NCI-H526 (cell line): ENCODE measurements at places on chromosomes 13 and 19.

GRCh38 chr19:49637821-49638738, 1.9 kb downstream of the RRAS start:
- peak; percentile 42 for DNase-seq

GRCh38 chr13:93746589-93746988, 520.0 kb downstream of the GPC6 start:
- DNase-seq, result no peak

DNA sequence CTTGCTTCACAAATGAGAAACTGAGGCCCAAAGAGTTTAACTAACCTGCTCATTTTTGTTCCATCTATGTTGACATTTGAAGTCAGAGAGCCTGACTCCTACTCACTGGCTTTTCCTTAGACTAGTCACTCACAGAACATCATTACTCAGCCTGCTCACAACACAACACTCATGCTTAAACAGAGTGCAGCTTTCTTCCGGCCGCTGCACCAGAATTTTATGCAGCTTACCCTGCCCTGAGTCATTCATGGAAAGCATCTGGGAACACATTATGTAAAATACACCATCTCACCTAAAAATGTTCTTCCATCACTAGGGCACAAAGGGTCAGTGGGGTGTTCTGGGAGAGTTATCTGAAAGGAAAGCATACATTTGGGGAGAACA, 303.4 kb downstream of the SPRY2 start:
- no peak for DNase-seq

- no peak for DNase-seq
Measured at GRCh38 chr19:2042485-2043250, 8.4 kb downstream of the MKNK2 start.

GRCh38 chr13:72403396-72404010, 323.9 kb downstream of the MZT1 start:
- DNase-seq, result no peak

- DNase-seq, result no peak
Measured at GRCh38 chr19:19777692-19778091, 43.9 kb downstream of the ZNF506 start.

DNA sequence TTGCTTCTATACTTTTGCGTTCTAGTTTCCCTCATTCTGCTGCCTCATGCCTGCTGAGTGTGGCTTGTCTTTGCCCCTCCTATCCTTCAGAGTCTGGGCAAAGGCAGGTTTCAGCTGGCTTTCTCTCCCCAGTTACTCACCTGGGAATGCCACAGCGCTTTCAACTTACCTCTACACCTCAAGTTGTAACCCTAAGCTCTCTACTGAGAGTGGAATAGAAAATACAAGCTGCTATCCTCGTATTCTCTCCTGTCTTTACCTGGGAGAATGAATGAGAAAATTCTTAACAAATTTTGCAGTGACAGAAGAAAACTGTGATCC, 316.3 kb upstream of the KLF12 start:
- DNase-seq, result peak; percentile 80

- no peak for DNase-seq
Measured at GRCh38 chr13:110746438-110746837, 32.9 kb downstream of the ING1 start.

- no peak for DNase-seq
Measured at GRCh38 chr19:6739390-6739882, at the start of gene TRIP10. TRIP10 (plus strand) TSS chr19:6739680; CDS start chr19:6739762, 82 bp downstream.

DNA sequence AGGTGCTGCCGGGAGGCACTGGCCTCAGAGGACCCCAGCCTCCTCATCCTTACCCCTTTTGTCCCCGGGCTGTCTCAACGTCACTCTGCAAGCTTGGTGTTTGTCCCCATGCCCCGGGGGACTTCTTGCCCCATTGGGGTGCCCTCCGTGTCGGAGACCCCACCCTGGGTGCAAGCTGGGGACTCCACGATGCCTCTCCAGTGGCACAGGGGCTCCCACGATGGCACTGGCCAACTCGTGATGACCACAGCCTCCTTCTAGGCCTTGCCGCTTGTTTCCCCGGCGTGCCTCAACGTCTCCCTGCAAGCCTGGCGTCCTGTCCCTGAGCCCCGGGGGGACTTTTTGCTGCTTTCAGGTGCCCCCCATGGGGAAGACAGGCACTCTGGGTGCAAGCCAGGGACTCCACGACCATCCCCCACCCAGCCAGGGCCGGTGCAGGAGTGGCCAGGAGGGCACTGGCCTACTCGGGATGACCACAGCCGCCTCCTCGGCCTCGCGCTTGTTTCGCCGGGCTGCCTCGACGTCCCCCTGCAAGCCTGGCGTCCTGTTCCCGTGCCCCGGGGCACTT, 237.0 kb downstream of the TUBA3C start:
- DNase-seq, result no peak

DNA sequence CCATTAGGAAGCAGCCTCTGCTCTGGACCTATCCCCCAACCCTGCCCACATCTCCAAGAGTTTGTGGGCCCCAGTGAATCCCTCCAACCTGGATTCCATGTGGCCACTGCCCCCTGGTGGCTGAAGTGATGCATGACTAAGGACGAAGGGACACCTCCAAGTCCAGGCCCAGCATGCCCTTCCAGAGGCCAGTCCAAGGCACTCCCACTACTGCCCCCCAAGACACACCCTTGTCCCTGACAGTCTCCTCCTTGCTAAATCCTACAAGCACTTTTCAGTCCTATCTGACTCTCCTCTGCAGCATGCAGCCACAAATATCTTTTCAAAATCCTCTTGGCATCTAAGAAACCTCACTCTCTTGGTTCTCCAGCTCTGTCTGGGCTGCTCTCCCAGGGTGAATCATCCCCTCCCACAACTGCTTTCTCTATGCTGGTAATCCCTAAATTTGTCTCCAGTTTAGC, 33.0 kb downstream of the DEDD2 start:
- peak; percentile 70 for DNase-seq

DNA sequence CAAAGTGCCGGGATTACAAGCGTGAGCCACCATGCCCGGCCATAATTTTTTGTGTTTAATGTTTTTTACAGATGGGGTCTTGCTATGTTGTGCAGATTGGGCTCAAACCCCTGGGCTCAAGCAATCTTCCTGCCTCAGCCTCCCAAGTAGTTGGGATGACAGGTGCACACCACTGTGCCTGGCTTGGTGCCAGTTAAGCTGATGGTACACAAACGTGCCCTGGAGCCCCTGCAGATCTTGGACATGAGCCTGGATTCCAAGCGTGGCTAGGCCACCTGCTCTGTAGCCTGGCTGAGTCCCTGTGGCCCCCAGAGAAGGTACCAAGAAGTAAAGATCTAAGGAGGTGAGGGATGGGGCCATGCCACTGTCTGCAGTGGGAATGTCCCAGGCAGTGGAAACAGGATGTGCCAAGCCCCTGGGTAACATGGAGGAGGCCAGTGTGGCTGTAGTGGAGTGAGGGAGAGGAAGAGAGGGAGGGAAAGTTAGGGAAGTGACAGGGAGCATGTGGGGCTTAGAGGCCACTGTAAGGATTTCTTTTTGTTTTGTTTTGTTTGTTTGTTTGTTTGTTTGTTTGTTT, 7.0 kb downstream of the PRODH2 start:
- DNase-seq, result no peak

GRCh38 chr19:611481-611868, 21.8 kb downstream of the HCN2 start:
- no peak for DNase-seq

- DNase-seq, result peak; percentile 92
Measured at GRCh38 chr13:38686577-38687245, at the start of gene FREM2. FREM2 (plus strand) TSS chr13:38687077; CDS start chr13:38687345, 268 bp downstream.

GRCh38 chr13:63161219-63161618, 1745.6 kb upstream of the PCDH20 start:
- no peak for DNase-seq

DNA sequence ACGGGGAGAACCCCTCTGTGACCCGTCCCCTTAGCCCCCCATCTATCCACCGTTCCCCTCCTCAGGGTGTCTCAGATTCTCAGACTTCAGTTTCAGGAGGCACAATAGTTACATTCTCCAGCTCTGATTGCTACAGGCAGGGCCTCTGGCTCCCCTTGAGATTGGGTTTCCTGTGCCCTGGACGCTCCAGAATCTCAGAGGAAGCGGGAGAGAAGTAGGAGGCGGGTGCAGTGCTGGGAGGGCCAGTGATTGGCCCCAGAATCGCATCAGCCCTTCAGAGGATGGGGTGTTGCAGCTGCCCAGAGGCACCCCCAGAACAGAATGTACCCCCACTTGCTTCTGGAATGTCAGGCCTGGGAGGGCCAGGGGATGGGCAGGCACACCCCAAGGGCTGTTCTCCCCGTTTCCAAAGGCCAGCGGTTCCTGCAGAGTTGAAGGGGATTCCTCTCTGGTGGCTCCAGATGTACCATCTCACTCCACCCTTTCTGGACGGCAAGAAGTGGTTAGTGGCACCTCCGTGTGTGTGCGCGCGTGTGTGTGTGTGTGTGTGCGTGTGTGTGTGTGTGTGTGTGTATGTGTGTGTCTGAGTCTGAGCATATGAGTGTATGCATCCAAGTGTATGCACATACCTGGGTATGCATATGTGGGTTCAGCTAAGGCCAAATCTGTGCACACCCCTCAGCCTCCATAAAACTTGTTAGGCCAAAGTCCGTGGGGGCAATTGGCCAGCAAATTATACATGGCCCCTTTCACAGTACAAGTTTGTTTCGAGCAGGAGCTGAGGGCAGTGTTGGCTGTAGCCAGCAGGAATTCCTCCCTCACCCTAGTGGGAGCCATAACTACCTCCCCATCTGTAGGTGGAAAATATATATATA, 35.5 kb downstream of the LYL1 start:
- DNase-seq, result no peak

GRCh38 chr13:23996456-23996855, 99.2 kb upstream of the C1QTNF9B start:
- no peak for DNase-seq

GRCh38 chr13:74681891-74682290, 547.7 kb upstream of the KLF12 start:
- no peak for DNase-seq

- peak; percentile 63 for DNase-seq
Measured at GRCh38 chr19:35352448-35353304, 5.0 kb downstream of the FFAR1 start.

DNA sequence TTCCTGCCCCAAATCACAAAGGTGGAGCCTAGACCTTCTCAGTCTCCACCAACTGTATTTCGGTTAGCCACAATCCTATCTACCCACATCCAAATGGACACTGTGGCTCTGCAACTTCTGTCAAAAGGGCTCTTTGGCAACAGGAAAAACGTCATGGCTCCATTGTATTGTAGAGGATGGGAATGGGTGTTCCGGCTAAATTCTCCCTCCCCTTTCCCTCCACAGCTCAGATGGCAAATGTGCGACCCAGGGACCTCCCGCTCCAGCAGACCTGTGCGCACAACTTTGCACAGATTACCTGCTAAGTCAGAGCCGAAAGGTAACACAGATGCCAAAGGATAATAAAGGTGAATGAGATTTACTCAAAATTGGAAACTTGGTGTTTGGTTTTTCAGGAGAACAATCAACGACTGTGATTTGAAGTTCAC, 968 bp upstream of the KL start:
- no peak for DNase-seq

GRCh38 chr13:60755380-60756163, 358.6 kb downstream of the TDRD3 start:
- no peak for DNase-seq

GRCh38 chr19:1283917-1284292, 1.8 kb upstream of the EFNA2 start:
- no peak for DNase-seq

DNA sequence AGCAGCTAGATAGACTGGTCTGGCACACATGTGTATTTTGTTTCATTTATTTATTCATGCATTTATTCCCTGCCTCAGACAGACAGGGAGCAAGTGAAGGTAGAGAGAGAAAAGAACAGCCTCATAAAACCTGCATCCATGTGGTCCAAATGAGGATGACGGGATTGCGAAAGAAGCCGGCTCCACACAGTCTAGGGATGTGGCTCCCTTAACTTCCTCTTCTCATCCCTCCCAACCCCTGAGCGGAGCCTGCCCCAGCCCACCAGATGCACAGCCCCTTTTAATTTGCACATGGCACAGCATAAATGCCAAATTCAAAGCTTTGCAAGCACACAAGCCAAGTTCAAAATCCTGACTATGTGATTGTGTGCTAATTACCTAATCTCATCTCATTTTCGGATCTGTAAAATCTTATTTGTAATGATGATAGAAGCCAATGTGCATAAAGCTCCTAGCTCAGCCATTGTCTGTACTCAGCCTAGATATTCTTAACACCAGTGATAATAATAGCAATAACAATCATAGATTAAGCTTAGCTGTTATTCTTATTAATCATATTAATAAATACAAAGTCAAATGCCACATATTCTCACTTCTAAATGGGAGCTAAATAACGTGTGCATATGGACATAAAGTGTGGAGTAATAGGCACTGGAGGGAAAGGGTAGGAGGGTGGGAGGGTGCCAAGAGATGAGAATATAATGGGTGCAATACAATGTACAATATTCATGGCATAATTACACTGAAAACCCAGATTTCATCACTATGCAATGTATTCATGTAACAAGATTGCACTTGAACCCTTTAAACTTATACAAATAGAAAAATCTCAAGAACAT, 156.3 kb downstream of the DCT start:
- no peak for DNase-seq

DNA sequence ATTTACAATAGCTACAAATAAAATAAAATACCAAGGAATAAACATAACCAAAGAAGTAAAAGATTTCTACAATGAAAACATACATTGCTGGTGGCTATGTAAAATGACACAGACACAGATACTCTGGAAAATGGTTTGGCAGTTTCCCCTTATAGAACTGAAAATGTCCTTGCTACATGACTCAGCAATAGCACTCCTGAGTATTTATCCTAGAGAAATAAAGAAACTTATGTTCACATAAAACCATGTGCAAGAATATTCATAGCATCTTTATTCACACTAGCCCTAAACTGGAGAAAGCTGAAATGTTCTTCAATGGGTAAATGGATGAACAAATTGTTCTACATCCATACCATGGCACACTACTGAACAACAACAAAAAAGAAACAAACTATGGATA, 100.2 kb upstream of the RFC3 start:
- DNase-seq, result no peak

GRCh38 chr19:5825178-5825577, 14.3 kb downstream of the FUT6 start:
- DNase-seq, result no peak

- DNase-seq, result no peak
Measured at GRCh38 chr13:64819081-64819480, 2411.1 kb downstream of the PCDH9 start.

DNA sequence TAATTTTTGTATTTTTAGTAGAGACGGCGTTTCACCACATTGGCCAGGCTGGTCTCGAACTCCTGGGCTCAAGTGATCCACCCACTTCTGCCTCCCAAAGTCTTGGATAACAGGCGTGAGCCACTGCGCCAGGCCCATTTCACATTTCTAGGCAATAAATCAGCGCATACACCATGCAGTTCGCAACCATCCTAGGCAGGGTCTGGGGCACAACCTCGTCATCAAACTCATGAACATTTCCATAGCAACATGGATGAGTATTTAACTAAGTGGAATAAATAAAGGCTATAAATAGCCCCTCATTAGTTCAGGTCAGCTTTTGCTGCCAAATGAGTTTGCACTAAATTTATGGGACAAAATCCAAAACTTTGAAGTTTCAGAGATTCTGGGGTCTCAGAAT, 8.2 kb downstream of the MEIS3 start:
- no peak for DNase-seq

GRCh38 chr19:57075125-57075524, 44.7 kb upstream of the USP29 start:
- DNase-seq, result no peak
